ENCODE measurements at places on chromosomes 3 and 15.

DNA sequence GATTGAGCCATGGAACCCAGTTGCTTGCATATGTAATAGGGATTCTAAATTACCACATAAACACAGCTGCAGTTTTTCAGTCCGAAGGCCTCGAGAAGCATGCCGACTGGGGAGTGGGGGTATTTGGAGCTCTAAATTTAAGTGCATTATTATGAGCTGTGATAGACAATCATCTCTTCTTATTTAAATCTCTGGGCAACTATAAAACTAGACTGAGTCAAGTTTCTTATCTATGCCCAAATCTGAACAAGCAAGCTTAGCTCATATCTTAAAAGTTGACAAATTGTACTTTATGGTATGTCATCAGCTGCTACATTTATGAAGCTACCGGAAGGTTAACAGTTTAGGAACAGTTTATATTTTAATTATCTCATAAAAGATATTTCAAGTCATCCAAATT is 19.5 kb upstream of the THRB start:
- no peak for DNase-seq

DNA sequence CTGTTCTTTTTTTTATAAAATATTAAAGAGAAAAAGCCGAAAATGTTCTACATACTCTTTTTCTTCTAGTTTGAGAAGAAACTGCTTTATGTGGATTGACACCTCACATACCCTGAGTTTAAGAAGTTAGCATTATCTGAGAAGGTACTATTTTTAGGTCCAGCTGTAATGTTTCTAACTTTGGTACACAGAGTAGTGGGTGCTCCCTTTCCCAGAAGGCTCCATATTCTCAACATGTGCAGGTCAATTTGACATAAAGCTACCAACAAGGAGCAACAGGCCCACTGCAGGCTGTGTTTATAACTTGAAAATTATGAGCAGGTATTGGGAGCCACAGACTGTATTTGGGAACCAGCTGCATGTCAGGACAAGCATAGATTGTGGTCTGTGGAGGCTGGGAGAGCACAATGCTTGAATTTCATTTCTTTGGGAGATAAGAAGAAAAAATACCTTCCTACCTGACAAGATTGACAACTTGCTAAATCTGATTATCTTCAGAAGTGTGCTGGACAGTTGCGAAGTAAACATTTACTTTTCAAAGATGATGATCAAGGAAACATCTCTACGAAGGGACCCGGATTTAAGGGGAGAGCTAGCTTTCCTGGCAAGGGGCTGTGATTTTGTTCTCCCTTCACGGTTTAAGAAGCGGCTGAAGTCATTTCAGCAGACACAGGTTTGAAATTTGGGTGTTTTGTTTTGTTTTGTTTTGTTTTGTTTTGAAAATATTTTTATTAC is 57.2 kb downstream of the PPP2R3A start:
- DNase-seq, result no peak

DNA sequence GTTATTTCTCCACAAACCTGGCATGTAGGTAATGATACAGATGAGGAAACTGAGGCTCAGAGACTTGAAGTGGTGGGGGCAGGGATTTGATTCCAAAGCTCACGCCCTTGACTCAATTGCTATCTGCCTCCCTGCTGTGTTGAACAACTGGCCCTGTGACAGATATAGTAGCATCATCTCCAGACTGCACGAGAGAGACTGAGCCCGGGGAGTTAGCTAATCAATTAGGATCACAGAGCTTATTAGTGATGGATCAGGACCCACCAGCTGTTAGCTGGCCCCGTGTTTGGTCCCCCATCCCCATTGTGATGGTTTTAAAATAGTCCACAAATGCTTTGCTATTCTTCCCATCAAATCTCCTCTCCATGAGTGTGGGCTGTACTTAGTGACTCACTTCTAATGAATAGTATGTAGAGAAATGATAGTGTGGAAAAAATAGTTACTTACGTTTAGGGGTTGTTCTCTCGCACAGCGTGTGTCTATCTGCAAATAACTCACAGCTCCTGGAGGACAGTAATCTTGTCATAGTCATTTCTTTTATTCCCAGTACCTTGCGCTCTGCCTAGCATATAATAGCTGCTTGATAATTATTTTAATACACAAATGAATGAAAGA is 74.4 kb upstream of the KLF13 start:
- DNase-seq, result no peak

GRCh38 chr3:40299130-40299720 is 10.3 kb upstream of the EIF1B start:
- no peak for DNase-seq

DNA sequence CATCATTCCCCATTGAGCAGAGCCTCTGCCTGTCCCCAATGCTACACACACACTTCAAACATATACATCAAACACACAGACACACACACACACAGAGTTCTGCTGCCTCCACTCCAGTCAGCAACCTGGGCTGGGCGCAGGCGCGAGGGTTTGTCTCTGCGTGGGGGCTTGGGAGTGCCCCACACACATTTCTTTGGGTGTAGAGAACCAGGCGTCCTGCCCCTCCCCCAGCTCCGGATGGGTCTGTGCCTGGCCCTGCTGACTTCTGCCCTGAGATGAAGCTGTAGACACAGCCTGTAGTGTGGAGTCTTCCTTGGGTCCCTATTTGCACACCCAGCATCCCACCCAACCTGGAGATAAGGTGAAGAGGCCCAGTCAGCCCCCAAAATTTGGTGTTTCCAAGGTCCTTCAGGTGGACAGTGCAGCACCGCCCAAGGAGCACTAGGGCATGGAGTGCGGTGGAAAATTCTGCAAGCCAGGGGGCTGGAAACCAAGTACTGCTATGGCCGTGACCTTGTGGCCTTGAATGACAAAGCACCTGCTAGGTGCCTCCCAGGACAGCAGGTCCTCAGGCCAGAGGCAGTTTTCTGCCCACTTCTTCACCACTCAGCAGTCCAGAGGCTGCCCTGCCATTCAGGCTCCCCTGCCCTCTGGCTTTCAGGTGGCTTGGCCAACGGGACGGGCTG is 26.8 kb downstream of the FBXW12 start:
- no peak for DNase-seq

All from CD4-positive, alpha-beta T cell treated with Interleukin-15 for 4 hours (primary cell).